Endothelial cell (in vitro differentiated cells): ENCODE measurements at places on chromosomes 16 and 17. TPM values are rescaled to one million over a fixed set of nuclear protein-coding genes. Genes with fewer than 3 reads are reported as not detected.

The FDXR gene
- total RNA-seq, result 22.1 TPM

The NUPR1 gene
- not detected for total RNA-seq

The RCVRN gene
- total RNA-seq, result not detected

The SBK1 gene
- 22.9 TPM for total RNA-seq

The DLX3 gene
- 0.13 TPM for total RNA-seq

The PIGQ gene
- total RNA-seq, result 38.4 TPM

The TMC5 gene
- total RNA-seq, result 0.69 TPM

The EIF1 gene
- total RNA-seq, result 569 TPM

The CUEDC1 gene
- total RNA-seq, result 13.3 TPM

The HS3ST4 gene
- 4.8 TPM for total RNA-seq

The GNG13 gene
- not detected for total RNA-seq

GRCh38 chr17:73291260-73291801 is 20.5 kb downstream of the CDC42EP4 start:
- H3K4me1 ChIP-seq, result peaks cover 11% of the 10 kb centered on the region
- H3K4me3 ChIP-seq, result no peak overlapping the region
- H3K36me3 ChIP-seq, result peaks cover 4% of the 10 kb centered on the region
- no peak overlapping the region for H3K27ac ChIP-seq

GRCh38 chr17:57113656-57114055 is 28.6 kb downstream of the AKAP1 start:
- DNase-seq, result no peak
- H3K4me3 ChIP-seq, result no peak overlapping the region
- no peak overlapping the region for H3K27ac ChIP-seq
- no peaks in the 10 kb centered on the region for H3K4me1 ChIP-seq

DNA sequence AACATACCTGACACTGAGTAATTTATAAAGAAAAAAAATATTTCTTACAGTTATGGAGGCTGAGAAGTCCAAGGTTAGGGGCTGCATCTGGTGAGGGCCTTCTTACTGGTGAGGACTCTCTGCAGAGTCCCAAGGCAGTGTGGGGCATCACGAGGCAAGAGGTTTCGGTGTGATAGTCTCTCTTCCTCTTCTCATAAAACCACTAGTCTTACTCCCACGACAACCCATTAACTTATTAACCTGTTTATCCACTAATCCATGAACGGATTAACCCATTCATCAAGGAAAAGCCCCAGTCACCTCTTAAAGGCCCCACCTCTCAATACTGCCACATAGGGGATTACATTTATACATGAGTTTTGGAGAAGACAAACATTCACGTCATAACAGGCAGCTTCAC is 20.1 kb downstream of the CIITA start:
- no peaks in the 10 kb centered on the region for H3K36me3 ChIP-seq
- H3K27me3 ChIP-seq, result peaks cover 7% of the 10 kb centered on the region
- H3K4me3 ChIP-seq, result no peak overlapping the region
- DNase-seq, result no peak

GRCh38 chr17:16814439-16814838 is 124.4 kb downstream of the CCDC144A start:
- no peak for DNase-seq
- H3K27me3 ChIP-seq, result peaks cover 1% of the 10 kb centered on the region
- no peak overlapping the region for H3K27ac ChIP-seq
- H3K4me3 ChIP-seq, result no peak overlapping the region
- no peaks in the 10 kb centered on the region for H3K4me1 ChIP-seq
- peaks cover 1% of the 10 kb centered on the region for H3K36me3 ChIP-seq

DNA sequence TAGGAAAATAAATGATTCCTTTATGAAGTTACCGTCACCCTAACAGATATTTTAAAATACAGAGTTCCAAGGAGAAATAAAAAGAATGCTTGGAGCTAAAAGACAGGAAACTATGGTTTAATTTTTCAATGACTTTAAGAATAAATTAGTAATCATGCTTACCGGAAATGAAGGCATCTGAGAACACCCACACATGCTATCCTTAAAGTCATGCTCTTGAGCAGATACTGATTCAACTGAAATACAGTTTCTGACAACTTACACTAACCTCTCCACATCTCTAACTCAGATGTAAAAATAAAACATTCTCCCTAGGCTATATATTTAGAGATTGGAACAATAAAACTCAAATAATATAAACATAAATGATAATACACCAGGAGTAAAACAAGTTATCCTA is 7.8 kb downstream of the PSMD12 start:
- peaks cover 23% of the 10 kb centered on the region for H3K4me1 ChIP-seq
- DNase-seq, result no peak
- H3K27me3 ChIP-seq, result peaks cover 3% of the 10 kb centered on the region
- H3K27ac ChIP-seq, result no peak overlapping the region
- no peak overlapping the region for H3K4me3 ChIP-seq
- peaks cover 15% of the 10 kb centered on the region for H3K36me3 ChIP-seq

- H3K27ac ChIP-seq, result no peak overlapping the region
- H3K36me3 ChIP-seq, result no peaks in the 10 kb centered on the region
- no peak for DNase-seq
- peaks cover 5% of the 10 kb centered on the region for H3K27me3 ChIP-seq
- no peak overlapping the region for H3K4me3 ChIP-seq
Measured at GRCh38 chr16:2308089-2308962, 32.2 kb downstream of the ABCA3 start.

- H3K27me3 ChIP-seq, result peaks cover 8% of the 10 kb centered on the region
- no peaks in the 10 kb centered on the region for H3K36me3 ChIP-seq
- no peak overlapping the region for H3K4me3 ChIP-seq
- no peak for DNase-seq
- peak overlapping the region; percentile 43 for H3K27ac ChIP-seq
Measured at GRCh38 chr17:43718544-43718943, 40.0 kb downstream of the SOST start.

DNA sequence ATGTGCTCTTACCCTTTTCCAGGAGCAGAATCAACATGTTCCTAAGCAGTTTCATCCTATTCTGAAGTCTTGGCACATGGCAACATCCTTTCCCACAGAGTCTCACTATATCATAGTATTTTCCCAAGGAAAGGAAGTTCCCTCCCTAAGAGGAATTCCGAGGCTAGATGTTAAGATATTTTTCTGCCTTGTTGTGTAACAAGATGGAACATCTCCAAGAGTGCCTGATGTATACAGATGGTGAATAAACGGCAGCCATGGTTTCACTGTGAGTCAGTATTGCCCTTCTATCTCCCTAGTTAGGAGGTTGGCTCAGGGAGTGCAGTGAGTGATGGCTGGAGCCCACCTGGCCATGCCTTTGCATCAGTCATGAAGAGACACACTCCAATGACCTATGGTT is 48.2 kb downstream of the SPACA3 start:
- no peak overlapping the region for H3K27ac ChIP-seq
- no peaks in the 10 kb centered on the region for H3K36me3 ChIP-seq
- H3K4me3 ChIP-seq, result no peak overlapping the region

- peaks cover 36% of the 10 kb centered on the region for H3K36me3 ChIP-seq
- H3K27me3 ChIP-seq, result peaks cover 1% of the 10 kb centered on the region
- DNase-seq, result no peak
- no peak overlapping the region for H3K4me3 ChIP-seq
- no peak overlapping the region for H3K27ac ChIP-seq
- H3K4me1 ChIP-seq, result peaks cover 7% of the 10 kb centered on the region
Measured at GRCh38 chr17:603406-604114, 111.1 kb downstream of the VPS53 start.

DNA sequence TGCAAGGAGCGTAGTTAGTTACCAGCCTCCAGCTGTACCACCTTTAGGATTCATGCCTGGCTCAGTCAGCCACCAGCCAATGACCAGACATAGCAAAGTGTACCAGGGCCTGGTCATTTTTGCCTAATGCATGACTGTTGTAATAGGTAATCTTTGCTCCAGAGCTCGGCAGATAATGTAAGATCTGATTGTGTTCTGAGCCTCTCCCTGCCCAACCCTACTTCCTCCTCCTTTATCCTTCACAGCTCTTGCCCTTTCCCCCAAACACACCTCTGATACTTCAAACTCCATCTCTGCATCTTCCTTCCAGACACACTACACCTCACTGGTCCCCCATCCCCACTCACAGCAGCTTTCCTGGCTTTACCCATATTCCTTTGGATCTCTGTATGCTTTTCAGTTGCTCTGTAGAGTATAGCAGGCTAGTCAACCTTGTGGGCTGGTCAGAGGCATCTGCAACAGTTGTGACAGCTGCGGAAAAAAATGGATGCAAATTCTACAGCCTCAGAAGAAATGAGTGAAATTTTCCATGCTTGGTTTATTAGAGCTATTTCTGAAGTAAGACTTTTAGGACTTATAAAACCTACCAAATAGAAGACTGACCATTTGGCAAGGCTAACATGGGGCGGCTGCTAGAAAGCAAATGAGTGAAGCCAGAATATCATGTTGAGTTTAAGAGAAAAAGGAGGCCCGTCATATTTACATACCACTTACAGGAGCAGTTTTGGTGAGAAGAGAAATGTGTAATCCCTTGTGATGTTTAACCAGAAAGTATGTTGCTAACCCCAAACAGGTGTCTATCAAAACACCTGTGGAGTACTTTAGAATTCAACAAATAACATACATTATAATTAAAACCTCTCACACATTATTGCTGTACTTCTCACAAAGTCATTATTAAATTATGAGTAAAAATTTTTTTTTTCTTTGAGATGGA is 19.9 kb upstream of the C16orf87 start:
- H3K27ac ChIP-seq, result no peak overlapping the region
- peaks cover 1% of the 10 kb centered on the region for H3K27me3 ChIP-seq
- DNase-seq, result no peak
- H3K36me3 ChIP-seq, result no peaks in the 10 kb centered on the region

- no peak overlapping the region for H3K27ac ChIP-seq
- H3K4me1 ChIP-seq, result peaks cover 8% of the 10 kb centered on the region
- no peak for DNase-seq
- H3K27me3 ChIP-seq, result peaks cover 3% of the 10 kb centered on the region
Measured at GRCh38 chr17:7747635-7748071, 30.1 kb downstream of the DNAH2 start.

DNA sequence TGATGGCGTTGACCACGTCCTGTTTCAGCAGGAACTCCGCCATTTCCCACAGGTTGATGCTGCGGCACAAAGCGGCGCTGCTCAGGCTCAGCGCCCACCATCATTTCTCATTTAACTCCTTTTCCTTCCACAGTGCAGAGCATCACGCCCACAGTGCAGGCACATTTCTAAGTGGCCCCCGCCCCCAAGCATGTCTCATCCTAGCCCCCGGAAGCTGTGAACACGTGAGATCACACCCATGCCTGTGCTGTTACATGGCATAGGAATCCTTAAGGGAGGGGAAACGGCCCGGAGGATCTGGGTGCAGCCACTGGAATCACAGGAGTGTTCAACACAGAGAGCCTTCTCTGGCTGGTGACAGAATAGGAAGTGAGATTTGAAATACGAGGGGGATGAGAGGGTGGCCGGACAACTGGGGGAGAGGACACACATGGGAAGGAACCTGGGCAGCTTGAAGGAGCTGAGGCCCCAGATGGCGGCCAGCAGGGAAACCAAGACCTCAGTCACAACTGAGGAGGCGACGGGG is 4.7 kb downstream of the NAGPA start:
- DNase-seq, result no peak
- peaks cover 5% of the 10 kb centered on the region for H3K36me3 ChIP-seq
- H3K27me3 ChIP-seq, result peaks cover 13% of the 10 kb centered on the region
- H3K27ac ChIP-seq, result no peak overlapping the region
- peak overlapping the region; percentile 59 for H3K4me3 ChIP-seq

DNA sequence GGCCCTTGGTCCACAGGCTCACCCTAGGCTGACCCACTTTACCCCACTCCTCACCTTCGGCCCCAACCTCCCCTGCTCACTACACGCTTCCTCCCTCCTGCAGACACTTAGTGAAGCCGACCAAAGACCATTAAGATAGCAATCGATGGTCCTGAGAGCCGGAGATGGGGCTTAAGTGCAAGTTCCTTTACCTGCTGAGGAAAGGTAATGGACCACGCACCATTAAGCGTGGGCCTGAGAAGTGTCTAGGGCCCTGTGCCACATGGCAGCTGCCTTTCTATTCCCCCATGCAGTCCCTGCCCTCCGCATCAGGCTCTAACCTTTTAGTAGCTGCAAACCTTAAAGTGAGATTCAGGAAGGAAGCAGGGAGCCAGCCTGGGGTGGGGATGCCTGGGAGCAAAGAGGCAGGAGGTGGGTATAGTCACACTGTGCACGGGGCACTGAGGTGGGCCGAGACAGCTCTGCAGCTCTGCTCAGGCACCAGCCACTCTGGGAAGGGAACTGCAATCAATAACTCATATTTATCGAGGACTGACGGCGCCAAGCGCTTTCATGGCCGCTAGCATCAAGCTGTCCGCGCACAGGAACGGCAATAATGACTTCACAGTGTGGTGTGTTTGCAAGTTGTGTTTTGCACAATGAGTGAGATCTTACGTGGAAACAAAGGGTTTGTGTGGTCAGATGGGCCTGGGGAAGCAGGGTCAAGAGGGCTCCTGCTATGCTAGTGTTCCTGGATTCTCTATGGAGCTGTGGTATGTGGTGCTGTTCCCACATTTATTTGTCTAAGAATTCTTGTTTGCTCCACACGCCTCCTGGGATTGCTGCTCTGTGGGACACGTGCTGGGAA is 84.9 kb upstream of the CDC42EP4 start:
- H3K4me1 ChIP-seq, result no peaks in the 10 kb centered on the region
- no peak for DNase-seq
- peaks cover 5% of the 10 kb centered on the region for H3K27me3 ChIP-seq
- H3K27ac ChIP-seq, result peak overlapping the region; percentile 20
- no peaks in the 10 kb centered on the region for H3K36me3 ChIP-seq

DNA sequence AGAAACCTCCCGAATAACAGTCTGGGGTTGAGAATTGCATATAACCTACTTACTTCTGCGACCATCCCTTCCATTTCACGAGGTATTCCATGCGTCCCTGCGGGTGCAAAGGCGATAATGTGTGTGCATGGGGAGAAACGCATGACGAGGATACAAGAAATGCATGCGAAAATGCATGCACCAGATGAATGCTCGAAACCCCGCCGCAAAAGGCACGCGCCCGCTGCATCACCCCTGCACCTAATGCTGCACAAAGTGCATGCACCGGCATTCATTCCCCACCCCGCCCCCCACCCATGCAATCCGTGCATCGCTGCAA is 474 bp downstream of the CBX8 start:
- peaks cover 11% of the 10 kb centered on the region for H3K36me3 ChIP-seq
- H3K27me3 ChIP-seq, result peaks cover 23% of the 10 kb centered on the region
- H3K27ac ChIP-seq, result peak overlapping the region; percentile 18
- DNase-seq, result no peak

GRCh38 chr16:50568187-50568815 is 20.1 kb downstream of the NKD1 start:
- H3K27me3 ChIP-seq, result peaks cover 3% of the 10 kb centered on the region
- no peaks in the 10 kb centered on the region for H3K4me1 ChIP-seq
- no peaks in the 10 kb centered on the region for H3K36me3 ChIP-seq

GRCh38 chr17:4708436-4708835 is 2.0 kb upstream of the ARRB2 start:
- H3K4me3 ChIP-seq, result no peak overlapping the region
- DNase-seq, result no peak
- H3K27me3 ChIP-seq, result peaks cover 8% of the 10 kb centered on the region
- peaks cover 19% of the 10 kb centered on the region for H3K4me1 ChIP-seq
- H3K27ac ChIP-seq, result no peak overlapping the region
